ENCODE measurements at places on chromosomes 12 and 14.

GRCh38 chr12:113428482-113428881, 6.3 kb downstream of the SDSL start:
- DNase-seq: no peak

GRCh38 chr14:51602310-51602709, 49.4 kb upstream of the FRMD6 start:
- no peak for DNase-seq

DNA sequence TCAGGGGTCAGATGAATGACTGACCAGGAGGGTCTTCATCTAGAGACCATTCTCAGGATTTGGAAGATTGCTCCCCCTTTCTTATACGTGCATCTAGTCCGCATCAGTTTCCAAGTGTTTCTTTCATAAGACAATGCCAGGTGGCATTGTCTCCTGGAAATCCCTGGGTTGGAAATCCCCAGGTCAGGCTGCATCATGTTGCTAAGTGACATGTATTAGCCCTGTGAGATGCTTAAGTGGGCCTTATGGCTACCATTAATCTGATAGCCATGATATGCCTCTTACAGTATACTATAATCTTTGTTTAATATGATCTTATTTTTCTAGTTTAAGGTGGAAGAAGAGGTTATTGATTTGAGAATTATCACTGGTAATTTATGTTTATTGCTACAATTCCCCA, 92.8 kb downstream of the DIO3 start:
- DNase-seq: no peak

GRCh38 chr12:109069307-109070271, 17.2 kb downstream of the USP30 start:
- DNase-seq: peak; percentile 86

GRCh38 chr12:54222609-54223008, 33.8 kb upstream of the SMUG1 start:
- DNase-seq: no peak

GRCh38 chr14:50062438-50063085, 53.8 kb downstream of the VCPKMT start:
- DNase-seq: peak; percentile 90

- no peak for DNase-seq
Measured at GRCh38 chr14:89470401-89470800, 53.4 kb upstream of the FOXN3 start.

GRCh38 chr12:94769047-94769420, 118.7 kb upstream of the TMCC3 start:
- no peak for DNase-seq

- no peak for DNase-seq
Measured at GRCh38 chr14:87097015-87097414, 896.0 kb downstream of the GALC start.

- peak; percentile 37 for DNase-seq
Measured at GRCh38 chr14:41280745-41281144, 325.9 kb upstream of the LRFN5 start.

- DNase-seq: no peak
Measured at GRCh38 chr12:53989227-53990113, 4.5 kb downstream of the HOXC10 start.

- DNase-seq: no peak
Measured at GRCh38 chr14:80958226-80958625, 2.8 kb downstream of the TSHR start.

DNA sequence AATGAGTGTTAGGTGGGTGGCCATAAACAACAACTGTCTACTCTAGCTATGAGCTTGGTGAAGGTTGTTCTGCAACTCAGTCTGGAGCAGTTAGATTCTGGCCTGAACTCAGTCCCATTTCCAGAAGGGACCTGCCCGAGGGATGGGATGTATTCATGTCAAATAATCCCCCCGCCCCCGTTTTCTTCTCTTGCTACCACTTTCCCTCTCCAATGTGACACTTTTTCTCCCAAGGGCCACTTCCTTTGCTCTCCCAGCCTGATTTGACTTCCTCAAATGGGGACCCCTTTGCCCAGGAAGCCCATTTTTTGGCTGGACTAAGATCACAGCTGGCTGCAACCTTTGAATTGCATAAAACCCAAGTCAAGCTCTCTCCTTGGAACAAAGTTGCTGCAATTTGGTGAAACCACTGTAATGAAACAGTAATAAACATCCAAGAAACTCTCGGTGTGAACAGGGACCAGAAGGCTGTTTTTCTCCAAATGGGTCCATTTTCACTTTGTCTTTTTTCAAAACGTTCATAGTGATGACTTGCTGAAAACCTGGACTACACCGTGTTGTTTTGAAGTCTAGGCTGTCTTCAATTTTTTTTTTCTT, 137.2 kb upstream of the GSC start:
- no peak for DNase-seq

DNA sequence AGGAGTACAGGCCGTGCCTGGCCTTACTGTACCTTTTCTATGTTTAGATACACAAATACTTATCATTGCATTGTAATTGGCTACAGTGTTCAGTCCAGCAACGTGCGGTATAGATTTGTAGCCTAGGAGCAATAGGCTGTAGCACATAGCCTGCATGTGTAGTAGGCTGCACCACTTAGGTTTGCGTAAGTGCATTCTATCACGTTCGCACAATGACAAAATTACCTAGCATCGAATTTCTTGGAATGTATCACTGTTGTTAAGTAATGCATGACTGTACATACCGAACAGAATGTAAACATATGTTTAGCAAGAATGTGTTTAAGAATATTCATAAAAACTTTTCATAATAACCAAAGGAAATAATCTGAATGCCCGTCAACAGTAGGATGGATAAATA, 31.9 kb downstream of the VRTN start:
- no peak for DNase-seq

DNA sequence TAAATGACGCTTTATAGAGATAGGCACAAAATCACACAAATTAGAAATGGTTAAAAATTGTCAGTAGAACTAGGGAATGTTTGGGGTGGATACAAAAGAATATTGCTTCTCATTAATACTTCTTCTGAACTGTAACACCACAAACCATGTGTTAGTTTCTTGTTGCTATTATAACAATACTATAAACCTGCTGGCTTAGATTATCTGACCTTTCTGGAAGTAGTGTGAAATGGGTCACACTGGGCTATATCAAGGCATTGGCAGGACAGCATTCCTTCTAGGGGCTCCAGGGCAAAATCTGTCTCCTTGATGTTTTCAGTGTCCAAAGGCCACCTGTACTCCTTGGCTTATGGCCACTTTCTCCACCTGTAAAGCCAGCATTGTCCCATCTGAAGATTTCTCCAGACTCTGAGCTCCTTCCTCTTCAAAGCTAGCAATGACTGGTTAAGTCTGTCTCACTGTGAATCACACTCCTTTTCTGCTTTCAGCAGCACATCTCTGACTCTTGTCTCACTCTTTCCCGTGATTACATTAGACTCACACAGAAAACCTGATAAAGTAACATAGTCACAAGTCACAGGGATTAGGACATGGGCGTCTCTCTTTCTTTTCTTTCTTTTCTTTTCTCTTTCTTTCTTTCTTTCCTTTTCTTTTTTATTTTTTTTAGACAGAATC, 86.3 kb downstream of the SLC15A4 start:
- no peak for DNase-seq
